Lung (tissue), 17 donors: ENCODE measurements at places on chromosomes 4 and X. TPM values are rescaled to one million over a fixed set of nuclear protein-coding genes. Genes with fewer than 3 reads are reported as not detected.

DNA sequence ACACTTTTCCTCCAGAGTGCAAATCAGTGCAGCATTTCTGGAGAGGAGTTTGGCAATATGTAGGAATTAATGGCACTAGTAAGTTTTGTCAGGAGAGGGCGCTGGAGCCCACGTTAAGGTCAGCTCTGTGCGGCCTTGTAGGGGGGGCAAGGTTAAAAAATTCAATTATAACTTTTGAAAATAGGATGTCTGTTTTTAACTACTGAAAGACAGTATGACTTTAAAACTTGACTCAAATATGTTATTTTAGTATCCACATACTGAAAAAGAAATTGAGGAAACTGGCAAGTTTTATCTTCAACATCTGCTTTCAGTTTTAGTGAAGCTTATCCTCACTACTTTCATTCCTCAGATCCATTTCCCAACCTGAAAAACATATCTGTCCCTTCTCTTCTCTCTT lies 30.9 kb upstream of the HSD17B13 start:
- DNase-seq = no peak

DNA sequence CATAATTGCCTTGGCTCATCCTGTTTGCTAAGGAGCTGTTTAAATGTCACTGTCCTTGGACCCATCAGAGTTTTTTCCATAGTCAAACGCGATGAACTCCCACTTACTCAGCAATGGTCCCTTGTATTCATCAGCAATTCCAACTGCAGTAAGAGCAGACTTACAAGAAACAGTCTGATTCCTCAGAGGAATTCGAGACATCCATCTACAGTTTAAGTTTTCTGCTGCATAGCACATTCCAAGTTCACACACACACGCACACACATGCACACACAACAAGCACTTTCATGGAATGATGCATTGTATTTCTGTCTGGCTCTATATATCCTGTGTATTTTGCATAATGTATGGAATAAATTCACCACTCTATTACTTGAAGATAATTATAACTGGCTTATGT lies 32.7 kb upstream of the TMEM150C start:
- DNase-seq = no peak

GRCh38 chr4:30716158-30716557 lies 4.0 kb upstream of the PCDH7 start:
- no peak for DNase-seq

GRCh38 chr4:122854447-122855352 lies 28.1 kb downstream of the FGF2 start:
- peak; percentile 77 for DNase-seq

DNA sequence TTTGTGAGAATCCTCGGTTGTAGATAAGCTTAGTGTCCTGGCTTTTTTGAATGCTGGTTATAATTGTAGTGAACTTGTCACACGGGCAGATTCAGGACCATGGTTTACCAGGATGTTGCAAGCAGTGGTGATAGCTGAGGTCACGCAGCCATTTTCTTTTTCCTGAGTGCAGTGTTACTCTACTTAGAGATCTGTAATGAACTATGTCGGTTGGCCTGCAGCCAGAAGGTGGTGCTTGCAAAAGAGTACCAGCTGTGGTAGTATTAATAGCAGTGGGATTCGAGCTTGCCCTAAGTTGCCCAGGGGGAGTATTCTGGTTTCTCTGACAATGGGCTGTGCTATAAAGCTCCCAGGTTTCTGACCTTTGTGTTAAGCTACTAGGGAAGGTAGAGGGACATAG lies 368.9 kb downstream of the SLITRK2 start:
- peak; percentile 63 for DNase-seq

DNA sequence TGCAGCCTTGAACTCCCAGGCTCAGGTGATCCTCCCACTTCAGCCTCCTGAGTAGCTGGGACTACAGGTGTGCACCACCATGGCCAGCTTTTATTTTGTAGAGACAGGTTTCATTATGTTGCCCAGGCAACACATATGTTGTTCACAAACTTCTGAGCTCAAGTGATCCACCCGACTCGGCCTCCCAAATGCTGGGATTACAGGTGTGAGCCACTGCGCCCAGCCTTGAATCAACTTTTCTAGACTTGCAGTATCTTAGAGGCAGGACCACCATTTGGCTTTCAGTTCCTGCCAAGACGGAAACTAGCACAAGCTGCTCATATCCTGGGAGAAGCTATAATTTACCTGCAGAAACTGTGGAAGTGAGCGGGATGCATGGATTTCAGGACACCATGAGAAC lies 19.9 kb downstream of the NAT8L start:
- peak; percentile 4 for DNase-seq

DNA sequence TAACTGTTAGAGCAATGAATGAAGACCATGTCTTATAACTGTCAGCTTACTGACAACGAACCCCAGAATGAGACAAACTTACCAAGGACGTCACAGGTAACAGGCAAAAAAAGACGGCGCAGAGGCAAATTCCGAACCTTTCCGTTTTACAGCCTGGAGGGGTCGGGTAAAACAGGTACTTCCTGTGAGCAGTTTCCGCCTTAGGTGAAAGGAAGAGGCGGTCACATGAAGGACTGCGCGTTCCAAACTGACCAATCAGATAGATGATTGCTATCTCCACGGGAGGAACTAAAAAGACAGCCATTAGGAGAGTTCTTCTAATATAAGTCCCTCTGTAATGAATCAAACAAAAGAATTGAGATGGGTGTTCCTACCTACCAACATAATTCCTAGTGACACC lies at the start of gene COX7B2:
Gene COX7B2, minus strand, starts transcription at position 168 of the 400 bp plus-strand sequence. CDS start 174,053 bp downstream, outside the sequence.
- no peak for DNase-seq

- DNase-seq = no peak
Measured at GRCh38 chr4:160373911-160374310, 1271.0 kb downstream of the RAPGEF2 start.

Gene ANTXR2
- 17.4 TPM for polyA plus RNA-seq
